NCI-H69 (cell line): ENCODE measurements at places on chromosomes 4 and X.

DNA sequence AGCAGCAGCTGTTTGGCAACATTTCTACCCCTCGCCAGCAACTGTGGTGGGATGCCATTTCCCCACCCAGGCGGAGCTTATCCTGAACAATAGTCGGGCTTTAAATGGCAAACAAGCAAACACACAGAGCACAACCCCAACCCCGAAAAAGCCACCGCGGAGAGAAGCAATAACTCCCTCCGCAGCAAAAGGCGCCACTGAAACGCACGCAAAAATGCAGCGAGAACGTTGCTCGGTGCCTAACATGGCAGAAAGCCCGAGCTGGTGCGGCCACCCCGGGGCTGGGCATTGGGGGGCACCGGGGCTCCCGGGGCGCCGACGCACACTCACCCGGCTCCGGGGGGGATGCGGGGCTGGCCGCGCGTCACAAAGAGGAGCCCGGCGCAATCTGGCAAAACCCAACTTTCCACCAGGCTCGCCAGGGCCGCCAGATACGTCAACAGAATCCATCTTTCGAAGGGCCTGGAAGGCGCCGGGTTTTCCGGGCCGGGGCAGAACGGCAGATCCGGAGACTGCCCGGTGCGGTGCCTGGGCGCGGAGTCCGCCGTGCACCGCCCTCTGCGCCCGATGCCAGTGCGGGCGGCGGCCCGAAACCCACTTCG is 818 bp downstream of the RAI2 start:
- peak; percentile 49 for DNase-seq

GRCh38 chr4:138341739-138342415 is 99.7 kb upstream of the SLC7A11 start:
- no peak for DNase-seq

GRCh38 chr4:25969374-25970155 is 55.5 kb downstream of the SMIM20 start:
- no peak for DNase-seq

DNA sequence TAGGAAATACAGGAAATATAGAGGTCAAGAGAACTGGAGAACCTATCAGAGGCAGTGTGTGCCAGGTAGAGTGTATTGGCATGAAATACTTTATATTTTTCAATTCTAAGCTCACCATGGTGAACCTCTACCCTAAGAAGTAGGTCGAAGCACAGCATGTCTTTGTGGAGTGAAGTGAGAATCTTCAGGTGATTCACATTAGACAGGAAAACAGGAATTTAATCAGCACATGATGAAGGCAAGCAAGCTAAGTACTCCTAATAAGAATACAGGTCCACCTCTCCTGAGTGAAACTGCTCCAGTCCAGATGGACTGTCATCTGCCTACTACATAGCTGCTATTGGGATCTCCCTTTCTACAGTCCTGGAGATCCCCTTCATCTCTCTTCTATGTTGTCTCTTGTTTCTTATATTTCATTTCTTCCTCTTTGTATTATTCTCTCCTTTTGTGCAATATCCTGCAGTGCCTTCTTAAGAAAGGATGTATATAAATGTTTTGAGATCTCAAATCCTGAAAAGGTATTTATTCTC is 159.0 kb downstream of the LRBA start:
- no peak for DNase-seq

GRCh38 chr4:23425570-23425969 is 464.3 kb downstream of the PPARGC1A start:
- no peak for DNase-seq

DNA sequence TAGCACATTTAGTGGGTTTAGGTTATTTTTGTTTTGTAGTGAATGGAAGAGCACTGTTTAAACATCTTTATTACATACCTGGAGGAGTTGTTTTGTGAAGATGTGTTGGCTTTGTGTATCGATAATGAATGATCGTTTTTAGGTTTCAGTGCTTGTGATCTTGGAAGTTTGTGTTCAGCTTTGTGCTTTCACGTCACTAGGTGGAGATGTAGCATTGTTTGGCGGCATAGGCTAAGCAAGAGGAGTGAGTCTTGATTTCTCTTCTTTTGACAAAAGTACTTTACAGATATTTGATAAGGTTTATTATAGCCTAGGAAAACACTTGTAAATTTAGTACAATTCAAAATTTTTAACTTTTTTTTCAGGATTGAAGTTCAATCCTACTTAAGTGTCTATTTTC is 50.4 kb downstream of the PDK3 start:
- peak; percentile 23 for DNase-seq

GRCh38 chr4:52350926-52351325 is 299.8 kb downstream of the SPATA18 start:
- no peak for DNase-seq

GRCh38 chr4:168071304-168071703 is 21.0 kb upstream of the ANXA10 start:
- no peak for DNase-seq

DNA sequence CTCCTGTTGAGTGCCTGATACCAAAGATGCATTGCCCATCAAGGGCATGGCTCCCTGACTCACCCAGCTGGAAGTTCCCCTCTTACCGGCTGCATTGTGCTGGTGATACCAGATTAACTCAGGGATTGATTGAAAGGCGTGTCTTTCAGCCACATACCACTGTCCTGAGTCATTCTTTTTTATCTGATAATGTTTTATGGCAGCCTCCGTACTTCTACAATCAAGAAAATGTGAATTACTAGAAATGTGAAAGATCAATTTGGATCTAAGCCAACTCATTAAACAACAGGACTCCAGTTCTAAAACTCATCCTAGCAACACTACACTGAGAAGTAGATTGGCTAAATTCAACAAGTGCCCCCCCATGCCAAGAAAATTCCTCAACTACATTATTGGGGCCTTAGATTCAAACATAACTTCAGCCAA is 40.0 kb downstream of the TXK start:
- DNase-seq = no peak

GRCh38 chr4:15116509-15117079 is 114.3 kb downstream of the CPEB2 start:
- DNase-seq = no peak

DNA sequence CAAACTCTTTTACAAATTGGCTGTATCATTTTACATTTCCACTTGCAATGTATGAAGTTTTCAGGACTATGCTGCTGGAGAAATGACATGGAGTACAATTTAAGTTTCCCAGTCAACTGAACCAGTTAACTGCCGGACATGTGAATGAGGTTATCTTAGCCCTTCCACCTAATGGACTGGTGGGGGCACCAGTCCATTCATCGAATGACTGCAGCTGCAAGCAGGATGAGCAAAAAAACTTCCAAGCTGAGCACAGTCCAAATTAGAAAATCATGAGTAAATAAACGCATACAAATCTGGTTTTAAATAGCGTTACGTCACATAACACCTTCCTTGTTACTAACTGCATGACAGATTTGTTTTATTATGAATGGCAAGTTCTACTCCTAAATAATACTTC is 1131.5 kb downstream of the PCDH18 start:
- DNase-seq = peak; percentile 11

GRCh38 chrX:118495061-118495921 is at the start of gene DOCK11:
DOCK11 (plus strand) TSS chrX:118495815; CDS start chrX:118495972, 157 bp downstream.
- peak; percentile 90 for DNase-seq

DNA sequence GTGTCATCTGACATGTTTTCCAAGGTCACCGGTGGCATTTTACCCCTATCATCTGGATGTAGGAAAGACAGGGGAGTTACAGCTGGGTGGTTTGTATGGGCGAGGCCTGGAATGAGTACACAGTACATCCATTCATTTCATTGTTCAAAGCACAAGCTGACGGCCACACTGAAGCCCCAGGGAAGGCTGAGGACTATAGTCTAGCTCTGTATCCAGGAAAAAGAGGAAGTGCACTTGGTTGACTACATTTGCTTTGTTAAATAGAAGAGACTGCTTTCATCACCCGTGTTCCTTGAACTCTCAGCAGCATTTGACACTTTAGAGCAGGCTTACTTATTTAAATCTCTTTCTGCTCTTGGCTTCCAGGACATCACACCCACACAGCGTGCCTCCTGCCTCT is 1041.0 kb upstream of the TENM3 start:
- peak; percentile 82 for DNase-seq

GRCh38 chrX:123713841-123714240 is 19.0 kb downstream of the THOC2 start:
- no peak for DNase-seq

DNA sequence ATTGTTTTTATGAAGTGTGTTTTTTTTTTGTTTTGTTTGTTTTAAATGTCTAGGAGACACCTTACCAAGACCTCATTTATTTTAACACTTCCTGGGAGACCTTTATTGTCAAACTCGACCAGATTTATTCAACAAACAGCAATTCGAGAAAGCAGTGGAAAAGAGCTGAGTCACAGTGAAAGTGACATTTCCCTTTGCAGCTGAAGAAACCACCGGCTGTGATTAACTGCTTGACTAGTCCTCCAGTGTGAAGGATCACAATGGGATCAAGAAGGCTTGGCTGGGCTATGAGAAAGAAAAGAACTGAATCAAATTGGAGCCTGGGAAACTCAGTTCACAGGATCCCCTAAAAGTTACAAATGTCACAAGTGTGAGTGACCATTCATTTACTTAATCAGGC is 11.9 kb upstream of the ADH7 start:
- DNase-seq = peak; percentile 5

- no peak for DNase-seq
Observed at GRCh38 chr4:25723409-25723808, 67.8 kb downstream of the SLC34A2 start.

- no peak for DNase-seq
Observed at GRCh38 chr4:41429280-41429669, 108.7 kb upstream of the LIMCH1 start.

- no peak for DNase-seq
Observed at GRCh38 chr4:84419201-84419600, 79.9 kb downstream of the NKX6-1 start.

DNA sequence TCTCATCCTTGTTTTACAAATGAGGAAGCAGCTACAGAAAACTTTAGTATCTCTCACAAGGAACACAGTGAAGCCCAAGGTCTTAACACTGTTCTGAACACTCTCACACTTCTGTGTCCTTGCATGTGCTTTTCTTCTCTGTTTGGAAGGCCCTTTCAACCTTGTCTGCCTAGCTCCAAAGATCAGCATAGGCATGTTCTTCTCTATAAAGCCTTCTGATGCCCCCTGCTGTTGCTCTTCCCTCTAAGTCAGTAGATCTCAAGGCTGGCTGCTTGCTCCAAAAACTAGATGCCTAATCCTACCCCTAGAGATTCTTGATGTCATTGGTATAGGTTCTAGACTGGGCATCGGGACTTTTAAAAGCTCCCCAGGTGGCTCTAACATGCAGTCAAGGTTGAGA is 5.9 kb downstream of the APOO start:
- peak; percentile 83 for DNase-seq

GRCh38 chr4:111806331-111806730 is 338.9 kb upstream of the FAM241A start:
- DNase-seq = peak; percentile 19

DNA sequence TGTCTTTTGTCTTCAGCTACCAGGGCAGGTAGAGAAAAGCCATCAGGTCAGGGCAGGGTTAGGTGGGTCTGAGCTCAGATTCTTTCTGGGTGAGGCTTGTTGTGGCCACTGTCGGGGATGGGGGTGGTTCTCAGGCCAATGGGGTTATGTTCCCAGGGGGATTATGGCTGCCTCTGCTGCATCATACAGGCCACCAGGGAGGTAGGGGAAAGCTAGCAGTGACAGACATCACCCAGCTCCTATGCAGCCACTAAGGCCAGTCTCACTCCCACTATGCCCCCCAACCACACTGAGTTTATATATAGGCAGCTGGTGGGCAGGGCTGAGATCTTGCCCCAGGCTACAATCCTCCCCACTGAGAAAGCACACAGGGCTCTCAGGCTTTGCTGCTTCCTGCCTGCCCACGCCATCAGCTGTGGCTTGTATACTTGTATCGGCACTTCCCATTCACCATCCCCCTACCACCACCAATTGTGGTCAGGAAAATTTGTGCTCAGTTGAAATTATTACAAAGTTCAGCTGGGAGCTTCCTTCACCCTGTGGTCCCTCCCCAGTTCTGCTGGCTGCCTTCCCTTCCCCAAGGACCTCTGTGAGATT is 72.6 kb upstream of the PTPN13 start:
- DNase-seq = no peak

- DNase-seq = no peak
Observed at GRCh38 chr4:62156205-62156604, 956.1 kb downstream of the ADGRL3 start.

DNA sequence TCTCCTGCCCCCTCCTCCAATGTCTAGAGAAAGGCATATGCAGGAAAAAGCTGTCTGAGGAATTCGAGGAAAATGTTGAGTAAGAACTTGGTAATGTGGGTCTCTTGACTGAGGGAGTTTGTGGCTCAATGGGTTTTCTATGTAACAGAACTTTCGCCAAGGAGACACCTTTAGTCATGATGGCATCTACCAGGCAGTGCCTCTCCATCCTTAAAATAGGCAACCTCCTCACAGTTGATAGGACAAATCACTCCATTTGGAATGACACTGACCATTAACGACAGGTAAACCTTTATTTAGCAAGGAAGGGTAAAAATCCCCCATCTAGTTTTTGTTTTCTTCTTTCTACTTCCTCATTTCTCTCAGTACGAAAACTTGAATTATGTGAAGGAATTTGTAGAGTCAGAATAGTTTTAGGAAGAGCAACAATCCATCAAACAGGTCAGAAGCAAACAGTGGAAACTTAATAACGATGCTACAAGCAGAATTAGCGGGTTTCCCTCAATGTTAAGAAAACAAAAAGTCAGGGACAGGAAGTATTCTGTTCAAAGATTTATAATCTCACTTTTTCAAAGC is 2.7 kb downstream of the GSX2 start:
- no peak for DNase-seq

GRCh38 chrX:150460063-150460462 is 96.9 kb downstream of the MAMLD1 start:
- no peak for DNase-seq

DNA sequence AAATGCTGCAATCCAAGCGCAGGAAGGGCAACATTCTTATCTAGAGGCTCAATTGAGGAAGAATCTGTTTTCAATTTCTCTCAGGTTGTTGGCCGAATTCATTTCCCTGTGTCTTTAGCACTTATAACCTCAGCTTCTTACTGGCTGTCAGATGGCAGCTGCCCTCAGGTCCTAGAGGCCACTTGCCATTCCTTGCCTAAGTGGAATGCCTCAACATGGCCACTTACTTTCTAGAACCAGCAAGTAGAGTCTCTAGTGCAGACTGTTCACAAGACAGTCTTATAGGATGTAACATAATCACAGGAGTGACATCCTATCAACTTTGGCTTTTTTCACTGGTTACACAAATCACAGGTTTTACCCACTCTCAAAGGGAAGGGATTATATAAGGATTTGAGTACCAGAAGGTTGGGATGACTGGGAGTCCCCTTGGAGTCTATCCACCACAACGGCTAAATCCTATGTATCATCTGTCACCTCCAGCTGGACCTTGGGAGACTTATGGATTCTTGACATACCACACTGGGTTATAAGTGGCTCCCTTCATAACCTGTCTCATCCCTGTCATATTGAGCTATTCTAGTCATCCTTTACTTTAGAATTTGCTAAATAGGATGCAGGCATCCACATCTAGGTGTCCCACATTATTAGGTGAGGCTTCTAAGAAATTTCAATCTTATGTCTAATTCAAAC is 297.9 kb upstream of the CTSO start:
- no peak for DNase-seq
